ENCODE measurements at places on chromosomes 2 and 18.

DNA sequence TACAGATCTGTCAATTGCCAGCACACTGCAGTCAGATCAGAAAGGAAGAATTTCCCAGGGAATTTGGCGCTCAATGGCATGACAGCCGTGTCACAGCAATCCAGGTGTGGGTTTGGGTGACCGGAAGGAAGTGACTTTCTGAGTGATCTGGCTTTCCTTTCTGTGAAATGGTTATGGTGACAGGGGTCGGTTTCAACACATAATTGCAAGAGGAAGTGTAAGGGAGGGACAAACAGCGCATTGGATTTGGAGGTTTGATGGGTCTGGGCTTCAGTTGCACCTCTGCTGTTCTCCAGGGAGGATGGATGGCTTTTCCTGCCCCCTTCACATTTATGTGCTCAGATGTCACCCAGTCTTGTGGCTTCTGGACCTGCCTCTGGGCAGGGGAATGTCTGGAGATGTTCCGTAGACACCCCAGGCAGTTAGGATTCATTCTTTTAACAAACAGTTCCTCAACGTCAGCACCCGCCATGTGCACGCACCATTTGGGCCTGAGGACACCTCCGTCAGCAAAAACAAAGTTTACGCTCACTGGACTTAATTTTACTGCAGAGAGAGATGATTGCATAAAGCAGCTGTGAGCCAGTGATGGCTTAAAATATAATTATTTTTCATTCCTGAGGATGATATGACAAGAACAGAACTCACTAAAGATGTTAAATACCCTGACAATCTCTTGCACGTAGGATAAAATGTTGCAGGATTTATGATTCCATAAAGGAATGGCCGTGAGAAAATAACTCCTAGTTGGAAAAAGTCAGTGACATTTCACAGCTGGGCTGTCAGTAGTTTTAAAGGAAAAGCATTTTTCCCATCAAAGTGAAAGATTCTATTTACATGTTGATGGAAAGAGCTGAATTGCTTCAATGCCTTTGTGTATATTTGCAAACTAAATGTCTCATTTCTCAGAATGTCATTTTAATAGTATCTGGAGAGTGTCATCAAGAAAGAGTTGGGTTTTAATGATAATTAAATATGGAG lies 36.9 kb downstream of the MBP start:
- DNase-seq: no peak

GRCh38 chr2:167862782-167863181 lies 384.6 kb downstream of the STK39 start:
- DNase-seq: no peak

- no peak for DNase-seq
These were observed 31.8 kb upstream of the RMDN2 start for GRCh38 chr2:37893327-37893726.

- no peak for DNase-seq
These were observed 144.1 kb downstream of the CDC42EP3 start for GRCh38 chr2:37527361-37527760.

- DNase-seq: no peak
These were observed 116.4 kb downstream of the CBLN2 start for GRCh38 chr18:72427721-72428120.

Data from NCI-H460 (cell line).